ENCODE measurements at places on chromosomes 3 and 15.

DNA sequence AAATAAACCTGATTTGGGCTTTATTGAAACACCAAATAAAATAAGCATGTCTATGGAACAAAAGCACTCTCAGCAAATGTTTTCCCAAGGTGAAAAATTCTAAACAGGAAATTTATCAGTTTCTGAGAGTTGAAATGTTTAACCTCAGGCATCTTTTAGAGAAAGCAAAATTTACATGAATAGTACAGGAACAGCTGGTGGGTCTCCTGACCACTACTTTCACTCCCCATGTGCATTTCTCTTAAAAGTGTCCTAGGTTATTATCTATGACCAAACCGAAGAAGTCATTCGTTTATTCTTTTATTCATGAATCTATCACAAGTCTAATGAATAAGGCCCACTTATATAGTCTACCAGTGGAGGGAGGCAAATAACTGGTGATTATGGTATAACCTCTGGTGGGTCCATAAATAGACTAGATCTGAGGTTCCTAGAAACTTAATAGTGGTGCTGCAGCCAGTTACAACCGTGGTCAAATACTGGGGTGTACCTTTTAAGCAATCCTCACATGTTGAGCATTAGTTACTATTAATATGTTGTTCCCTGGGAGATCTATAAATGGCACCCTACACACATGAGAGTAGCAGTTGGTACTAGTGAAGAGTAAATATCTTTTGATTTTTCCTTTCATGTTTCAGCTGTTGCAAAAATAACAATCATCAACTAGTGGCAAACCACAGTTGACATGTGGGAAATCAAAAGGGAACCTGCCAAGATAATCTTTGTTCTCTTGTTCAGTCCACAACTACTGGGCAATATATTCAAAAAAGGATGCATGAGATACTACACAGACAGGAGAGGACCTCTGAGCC lies 169.3 kb upstream of the STAC start:
- DNase-seq, result no peak

DNA sequence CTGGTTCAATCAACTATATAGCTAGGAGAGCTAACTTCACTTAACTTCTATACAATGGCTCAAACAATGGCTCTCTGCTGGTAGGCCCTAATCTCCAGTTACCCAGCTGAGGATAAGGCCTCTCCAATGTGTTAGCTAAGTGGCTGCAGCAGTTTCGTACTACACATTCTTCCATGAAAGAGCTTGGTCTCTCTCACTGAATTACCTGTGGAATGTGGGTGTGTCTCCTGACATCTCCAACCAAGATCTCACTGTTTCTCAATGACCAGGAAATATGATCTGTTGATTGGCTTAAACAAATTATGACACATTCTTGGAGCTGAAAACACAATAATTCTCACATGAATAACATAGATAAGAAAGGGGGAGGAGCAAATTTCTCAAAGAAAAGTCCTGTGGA lies 169.8 kb upstream of the ROBO1 start:
- DNase-seq, result no peak

- no peak for DNase-seq
Observed at GRCh38 chr3:160935413-160936095, 169.6 kb downstream of the B3GALNT1 start.

- no peak for DNase-seq
Observed at GRCh38 chr15:88187195-88187594, 69.3 kb downstream of the NTRK3 start.

DNA sequence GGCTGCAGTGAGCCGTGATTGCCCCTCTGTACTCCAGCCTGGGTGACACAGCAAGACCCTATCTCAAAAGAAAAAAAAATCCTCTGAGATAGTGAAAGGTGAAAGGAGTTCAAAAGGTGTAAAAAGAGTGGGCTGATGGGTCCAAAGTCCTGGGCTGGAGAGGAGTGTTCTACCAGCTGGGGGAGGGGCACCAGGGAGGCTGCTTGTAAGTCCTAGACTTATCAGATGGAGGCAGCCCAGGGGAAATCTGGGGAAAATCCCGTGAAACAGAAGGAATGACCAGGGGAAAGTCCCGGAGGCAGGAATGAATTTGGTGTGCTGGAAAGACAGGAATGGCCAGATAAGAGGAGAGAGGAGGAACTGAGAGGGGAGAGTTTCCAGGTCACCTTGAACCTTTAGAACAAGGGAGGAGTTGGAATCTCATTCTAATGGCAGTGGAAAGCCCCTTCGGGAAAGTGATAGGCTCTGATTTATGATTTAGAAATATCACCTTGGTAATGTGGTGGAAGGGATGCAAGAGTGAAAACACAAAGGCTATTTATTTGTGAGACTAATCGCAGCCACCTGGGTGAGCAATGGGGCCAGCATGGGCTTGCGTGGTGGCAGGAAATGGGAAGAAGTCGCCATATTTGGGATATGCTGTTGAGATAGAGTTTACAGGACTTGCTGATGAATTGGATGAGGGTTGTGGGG lies 23.4 kb upstream of the PPP4R2 start:
- no peak for DNase-seq

- DNase-seq, result no peak
Observed at GRCh38 chr3:152638707-152639450, 196.1 kb upstream of the P2RY1 start.

DNA sequence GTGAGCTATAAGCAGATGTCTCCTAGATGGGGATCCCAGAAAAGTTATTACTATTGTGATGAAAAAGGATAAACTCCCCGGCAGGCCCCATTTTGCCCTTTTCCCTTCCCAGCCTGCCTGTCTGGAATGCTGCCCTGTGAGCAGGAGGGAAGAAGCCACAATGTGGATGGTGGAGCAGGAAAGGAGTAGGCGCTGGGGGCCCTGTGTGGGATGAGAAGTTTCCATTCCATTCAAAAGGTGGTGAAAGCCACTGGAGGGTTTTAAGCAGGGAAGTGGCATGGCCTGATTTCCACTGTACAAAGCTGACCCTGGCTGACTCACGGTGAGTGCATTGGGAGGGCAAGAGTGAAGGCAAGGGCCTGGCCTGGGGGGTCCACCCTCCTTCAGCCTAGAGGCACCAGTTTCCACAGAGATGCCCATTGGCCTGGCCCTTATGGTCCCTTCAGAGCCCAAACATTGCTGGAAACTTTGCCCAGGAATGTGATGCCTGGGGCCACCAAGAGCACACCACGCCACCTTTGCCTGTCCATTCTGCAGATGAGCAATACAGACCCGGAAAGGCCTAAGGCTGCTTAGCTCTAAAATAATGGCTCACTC lies 206.9 kb downstream of the RPLP1 start:
- DNase-seq, result no peak

All from fibroblast of upper back skin (primary cell).